Stimulated activated CD8-positive, alpha-beta memory T cell treated with anti-CD3 and anti-CD28 coated beads, Interleukin-12 subunit alpha, Interleukin-12 subunit beta, amount 100 ng/mL, for 4 hours (primary cell): ENCODE measurements at places on chromosomes 6 and 20.

- no peak for DNase-seq
Measured at GRCh38 chr6:156154896-156155295, 622.3 kb upstream of the ARID1B start.

DNA sequence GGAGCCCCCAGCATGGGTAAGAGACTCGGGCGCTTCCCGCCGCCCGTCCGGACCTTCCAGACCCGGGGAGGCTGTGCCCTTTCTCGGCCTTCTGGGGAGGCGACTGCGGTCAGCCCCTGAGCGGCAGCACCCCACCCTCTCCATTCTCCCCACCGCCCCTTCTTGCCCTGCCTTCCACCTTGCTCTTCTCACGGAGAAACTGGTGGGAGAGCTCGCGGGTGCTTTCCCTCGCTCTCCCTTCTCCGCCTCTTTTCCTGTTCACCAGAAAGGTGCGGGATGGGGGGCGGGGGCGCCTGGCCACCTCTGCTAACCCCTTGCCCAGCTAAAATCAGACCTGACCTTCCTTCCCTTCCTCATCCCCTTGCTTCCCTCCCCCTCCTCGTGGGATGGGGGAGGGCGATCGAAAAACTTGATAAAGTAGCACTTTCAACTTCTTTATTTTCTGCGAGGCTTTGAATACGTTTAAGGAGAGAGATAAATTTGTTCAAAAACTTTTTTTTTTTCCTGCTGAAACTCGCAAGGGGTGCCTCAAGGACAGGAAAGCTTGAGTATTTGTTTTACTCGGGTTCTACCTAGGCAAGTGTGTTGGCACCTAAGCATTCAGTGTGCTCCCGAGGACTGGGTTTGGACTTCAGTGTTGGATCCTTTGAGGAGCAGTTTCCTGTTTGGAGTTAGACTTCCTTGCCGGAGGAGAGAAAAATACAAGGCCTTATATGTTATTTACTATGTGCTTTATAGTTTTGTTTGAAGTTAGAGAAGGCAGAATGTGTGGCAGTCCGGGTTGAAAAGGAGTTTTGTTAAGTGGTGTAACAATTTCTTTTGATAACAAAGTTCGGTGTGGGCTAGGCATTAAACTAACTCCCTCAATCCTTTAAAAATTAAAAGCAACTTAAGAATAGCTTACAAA, 897 bp downstream of the CD2AP start:
- peak; percentile 56 for DNase-seq

DNA sequence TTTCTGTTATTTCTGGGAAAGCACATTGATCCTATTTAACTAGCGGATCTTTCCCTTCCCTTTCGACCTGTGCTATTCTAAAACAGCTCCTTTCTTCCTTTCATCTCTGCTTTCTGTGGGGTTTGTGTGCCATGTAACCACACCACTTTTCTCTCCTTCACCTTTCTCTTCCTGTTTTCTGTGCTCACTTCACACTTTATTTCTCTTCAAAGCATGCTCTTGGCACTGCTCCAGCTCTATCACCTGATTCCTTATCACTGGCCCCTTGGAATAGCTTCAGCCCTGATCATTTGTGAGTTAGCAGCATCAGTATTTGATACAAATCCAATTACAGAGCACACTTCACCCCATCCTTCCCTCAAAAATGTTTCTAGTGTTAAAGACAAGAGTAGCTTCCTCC, 8.1 kb upstream of the METTL24 start:
- DNase-seq: no peak

GRCh38 chr20:19456595-19457395, 244.4 kb downstream of the SLC24A3 start:
- no peak for DNase-seq

DNA sequence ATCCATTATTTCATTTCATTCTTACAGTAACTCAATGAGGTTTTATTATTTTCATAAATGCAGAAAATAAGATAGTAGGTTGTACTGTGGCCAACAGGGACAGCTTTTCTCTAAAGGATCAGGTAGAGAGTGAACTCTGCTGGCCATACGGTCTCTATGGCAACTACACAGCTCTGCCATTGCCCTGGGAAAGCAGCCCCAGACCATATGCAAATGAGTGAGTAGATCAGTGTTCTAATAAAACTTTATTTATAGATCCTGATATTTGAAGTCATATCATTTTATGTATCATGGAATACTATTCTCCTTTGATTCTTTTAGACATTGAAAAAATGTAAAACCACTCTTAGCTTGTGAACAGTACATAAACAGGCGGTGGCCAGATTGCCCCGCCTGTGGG, 192.5 kb upstream of the RREB1 start:
- no peak for DNase-seq

DNA sequence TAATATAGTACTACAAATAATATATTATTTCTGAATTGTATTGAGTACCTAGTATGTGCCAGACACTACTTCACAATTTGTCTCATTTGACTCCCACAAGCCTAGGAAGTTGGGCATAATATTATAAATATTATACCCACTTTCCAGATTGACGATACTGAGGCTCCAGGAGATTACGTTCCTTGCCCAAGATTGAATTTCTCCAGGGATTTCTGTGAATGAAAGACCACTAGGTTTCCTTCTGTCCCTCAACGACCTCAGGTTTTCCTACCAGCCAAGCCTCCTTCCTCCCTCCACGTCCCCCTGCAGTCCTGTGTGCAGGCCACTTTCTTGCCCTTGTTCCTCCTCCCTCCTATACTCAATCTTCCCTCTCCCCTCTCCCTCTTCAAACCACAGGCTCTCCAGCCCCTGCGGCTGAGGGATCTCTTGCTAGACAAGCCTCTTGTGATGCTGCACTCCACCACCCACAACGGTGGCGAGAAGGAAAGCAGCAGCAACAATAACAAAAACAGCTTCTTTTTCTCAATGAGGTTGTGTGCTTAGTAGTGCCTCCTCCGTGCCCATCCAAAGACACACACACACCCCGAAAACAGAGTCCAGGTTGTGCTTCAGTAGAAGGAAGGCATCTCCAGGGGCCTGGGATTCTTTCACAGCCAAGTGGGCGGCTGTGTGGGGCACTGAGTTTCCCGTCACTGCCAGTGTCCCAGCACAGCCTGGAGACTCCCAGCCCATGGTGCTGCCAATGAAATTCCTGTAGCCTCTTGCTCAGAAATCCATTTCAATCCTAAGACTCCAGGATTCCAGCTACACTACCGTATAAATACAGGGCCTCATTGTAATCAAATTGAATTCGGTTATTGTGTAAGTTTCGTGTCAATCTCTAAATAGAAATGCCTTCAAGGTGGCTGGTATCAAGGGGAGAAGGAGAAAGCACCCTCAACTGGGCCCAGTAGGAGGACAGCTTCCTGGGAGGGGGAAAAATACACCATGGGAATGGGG, 94.4 kb downstream of the NCR2 start:
- no peak for DNase-seq

DNA sequence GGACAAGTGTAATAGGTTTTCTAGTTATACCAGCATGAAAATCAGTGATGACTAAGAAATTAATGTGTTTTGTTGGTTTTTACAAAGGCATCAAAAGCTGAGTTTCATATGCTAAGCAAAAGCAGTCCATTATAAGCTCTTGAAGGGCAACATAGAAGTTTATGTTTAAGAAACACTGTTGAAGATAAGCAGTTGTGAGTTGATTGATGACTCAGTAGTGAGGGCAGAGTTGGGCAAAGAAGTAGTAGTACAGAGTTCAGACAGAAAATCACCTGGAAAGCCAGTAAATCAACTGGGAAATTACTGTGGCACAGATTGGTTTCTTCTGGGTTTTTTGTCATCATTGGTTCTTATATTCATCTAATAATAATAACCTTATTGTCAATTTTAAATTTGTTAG, 78.0 kb upstream of the SMIM8 start:
- DNase-seq: no peak

DNA sequence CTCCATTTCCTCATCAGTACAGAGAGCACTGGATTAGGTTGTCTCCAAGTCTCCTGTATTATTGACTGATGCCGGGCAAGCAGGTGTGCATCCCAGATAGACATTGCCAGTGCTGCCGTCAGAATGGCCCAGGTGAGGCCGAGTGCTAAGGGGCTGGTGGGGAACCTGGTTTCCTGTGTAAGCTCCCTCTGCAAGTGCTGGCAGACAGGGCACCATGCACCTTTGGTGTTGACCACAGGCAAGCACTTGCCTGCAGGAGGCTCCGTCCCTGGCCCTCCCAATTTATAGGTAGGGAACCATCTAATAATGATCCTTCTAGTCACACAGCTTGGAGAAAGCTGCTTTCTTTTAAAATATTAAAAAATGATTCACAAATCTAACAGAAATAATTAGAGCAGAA, 747 bp downstream of the GABRR1 start:
- no peak for DNase-seq

GRCh38 chr6:63807056-63807455, 171.5 kb downstream of the PHF3 start:
- DNase-seq: no peak

DNA sequence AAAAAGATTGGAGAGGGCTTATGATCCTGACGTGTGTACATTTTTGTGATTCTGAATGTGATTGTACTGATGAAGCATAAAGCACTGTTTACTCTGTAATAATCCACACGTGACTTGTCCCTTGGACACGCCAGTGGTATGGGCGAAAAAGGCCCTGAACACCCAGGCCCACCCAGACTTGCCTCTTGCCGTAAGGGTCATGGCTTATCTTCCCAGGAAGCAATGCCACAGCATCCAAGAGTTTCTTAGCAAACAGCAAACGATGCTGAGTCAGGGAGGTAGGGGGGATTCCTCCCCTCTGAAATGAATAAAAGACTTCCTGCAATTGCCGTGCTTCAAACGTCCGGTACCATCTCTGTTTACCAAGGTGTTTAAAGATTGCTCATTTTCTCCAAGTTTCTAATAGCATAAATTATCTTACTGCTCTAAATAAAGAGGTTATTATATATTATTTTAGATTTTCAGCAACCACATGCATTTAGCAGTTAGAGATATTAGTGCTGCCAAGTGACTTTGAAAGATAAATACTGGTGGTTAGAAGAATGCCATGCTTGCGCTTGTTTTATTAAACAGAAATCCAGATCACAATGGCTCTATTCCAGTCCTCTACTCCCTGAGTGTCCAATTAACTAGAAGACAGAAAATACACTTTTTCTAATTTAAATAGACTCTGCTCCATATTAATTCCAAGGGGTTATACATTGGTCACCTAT, 212.8 kb upstream of the CST7 start:
- DNase-seq: no peak

GRCh38 chr20:42531508-42531961, 658.2 kb downstream of the PTPRT start:
- DNase-seq: no peak

DNA sequence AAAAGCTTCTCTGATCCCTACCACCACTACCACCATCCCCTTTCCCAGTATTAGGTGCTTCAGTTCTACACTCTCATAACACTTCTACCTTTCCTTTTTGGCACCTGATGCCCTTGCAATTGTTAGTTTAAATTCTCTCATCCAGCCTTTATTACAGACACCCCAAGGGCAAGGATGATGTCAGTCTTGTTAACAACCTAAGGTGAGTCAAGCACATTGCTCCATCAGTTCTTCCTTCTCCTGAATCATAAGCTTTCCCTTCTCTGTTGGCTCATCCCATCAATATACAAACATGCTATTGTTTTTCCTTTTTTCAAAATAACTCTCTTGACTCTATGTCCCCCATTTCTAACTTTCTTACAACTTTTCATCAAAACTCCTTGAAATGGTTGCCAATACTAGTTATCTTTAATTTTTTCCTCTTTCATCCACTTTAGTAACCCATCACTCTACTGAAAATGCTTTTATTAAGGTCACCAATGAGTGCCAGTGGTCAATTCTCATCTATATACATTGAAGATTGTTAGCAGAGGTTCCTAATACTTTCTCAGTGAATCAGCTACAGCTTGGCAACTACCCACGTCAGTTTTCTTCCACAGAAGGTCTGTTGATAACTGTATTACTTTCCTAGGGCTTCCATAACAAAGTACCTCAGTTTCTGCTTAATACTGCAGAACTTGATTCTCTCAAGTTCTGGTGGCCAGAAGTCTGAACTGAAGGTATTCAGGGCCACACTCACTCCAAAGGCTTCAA, 97.1 kb upstream of the FLRT3 start:
- DNase-seq: no peak

GRCh38 chr6:44253307-44254101, 3.8 kb downstream of the SLC35B2 start:
- no peak for DNase-seq
